ENCODE measurements at places on chromosomes 1 and 21.

GRCh38 chr1:60151311-60151710, 77.7 kb upstream of the C1orf87 start:
- DNase-seq: no peak

DNA sequence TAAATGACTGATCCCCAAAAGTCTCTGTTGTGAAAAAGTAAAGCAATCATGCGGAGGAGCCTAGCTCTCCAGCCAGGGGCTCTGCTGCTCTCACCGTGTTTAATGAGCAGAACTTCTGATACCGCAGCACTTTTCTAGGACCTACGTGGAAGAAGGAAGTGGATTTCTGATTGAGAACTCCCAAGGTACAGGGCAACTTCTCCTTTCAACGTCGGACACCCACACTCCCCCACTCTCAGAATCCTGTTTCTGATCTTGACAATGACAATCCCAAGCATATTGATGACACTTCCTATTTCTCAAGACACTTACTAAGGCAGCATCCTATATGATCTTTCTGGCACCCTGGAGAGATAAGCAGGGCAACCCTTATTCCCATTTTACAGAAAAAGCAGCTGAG, 78.4 kb downstream of the PROX1 start:
- DNase-seq: no peak

DNA sequence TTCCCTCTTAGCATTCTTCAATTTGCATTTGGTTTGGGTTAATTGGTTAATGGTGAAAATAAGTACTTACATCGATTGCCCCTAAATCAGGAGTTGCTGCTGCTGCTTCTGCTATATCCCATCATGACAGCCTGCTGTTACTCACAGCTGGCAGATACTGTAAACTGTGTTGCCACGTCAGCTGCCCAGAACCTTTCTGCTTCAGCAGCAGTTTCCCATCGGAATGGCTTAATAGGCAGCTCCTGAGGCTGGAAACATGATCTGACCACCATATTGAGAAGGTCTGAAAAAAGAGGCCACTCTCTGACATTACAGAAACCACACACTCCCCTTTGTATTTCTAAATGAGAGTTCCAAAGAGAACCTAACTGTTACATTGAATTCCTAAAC, 14.3 kb upstream of the SEC16B start:
- DNase-seq: peak; percentile 88

DNA sequence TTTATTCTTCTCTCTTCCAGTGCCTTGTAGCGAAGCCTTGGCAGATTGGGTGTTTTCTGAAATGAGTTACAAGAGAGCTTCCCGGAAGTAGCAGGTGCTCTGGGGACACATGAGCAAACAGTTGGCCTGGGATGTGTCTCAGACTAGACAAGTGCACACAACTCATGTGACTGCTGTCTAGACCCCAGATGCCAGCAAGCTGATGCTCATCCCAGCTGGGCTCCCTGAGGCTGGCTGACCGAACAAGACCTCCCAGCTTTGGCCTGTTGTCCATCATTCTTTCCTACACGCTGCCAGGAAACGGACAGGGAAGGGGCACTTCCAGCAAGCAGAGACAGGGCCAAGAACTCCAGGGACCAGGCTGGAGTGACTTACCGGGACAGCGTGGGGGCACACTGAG, 18.7 kb upstream of the CSF1 start:
- no peak for DNase-seq

- DNase-seq: peak; percentile 90
Observed at GRCh38 chr1:229625915-229626831, at the start of the genes TAF5L and URB2. TSS of gene TAF5L (minus strand) at chr1:229626122. CDS start at chr1:229614482, 11,640 bp downstream. TSS of gene URB2 (plus strand) at chr1:229626247. CDS start at chr1:229627634, 1,387 bp downstream.

- DNase-seq: no peak
Observed at GRCh38 chr21:40835184-40835694, 11.7 kb downstream of the DSCAM start.

- DNase-seq: no peak
Observed at GRCh38 chr1:222916100-222916499, 101.3 kb downstream of the DISP1 start.

- no peak for DNase-seq
Observed at GRCh38 chr1:9807541-9807940, 16.2 kb downstream of the CLSTN1 start.

DNA sequence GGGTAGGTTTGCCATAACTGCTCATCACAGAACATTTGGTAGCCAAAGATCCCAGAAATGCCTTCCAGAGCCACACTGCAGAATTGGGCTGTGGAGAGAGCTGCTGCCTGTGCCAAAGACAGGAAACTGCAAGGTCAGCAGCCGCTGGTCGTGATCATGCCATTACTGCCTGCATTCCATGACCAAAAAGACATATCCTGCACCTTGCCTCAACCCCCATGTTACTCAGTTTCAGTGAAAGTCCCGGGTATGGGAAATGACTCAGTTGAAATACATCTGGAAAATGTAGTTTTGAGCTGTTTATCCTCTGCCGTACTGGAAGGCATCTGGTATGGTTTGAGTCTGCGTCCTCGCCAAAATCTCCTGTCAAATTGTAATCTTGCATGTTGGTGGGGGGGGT, 161.7 kb downstream of the FCRL5 start:
- peak; percentile 76 for DNase-seq

DNA sequence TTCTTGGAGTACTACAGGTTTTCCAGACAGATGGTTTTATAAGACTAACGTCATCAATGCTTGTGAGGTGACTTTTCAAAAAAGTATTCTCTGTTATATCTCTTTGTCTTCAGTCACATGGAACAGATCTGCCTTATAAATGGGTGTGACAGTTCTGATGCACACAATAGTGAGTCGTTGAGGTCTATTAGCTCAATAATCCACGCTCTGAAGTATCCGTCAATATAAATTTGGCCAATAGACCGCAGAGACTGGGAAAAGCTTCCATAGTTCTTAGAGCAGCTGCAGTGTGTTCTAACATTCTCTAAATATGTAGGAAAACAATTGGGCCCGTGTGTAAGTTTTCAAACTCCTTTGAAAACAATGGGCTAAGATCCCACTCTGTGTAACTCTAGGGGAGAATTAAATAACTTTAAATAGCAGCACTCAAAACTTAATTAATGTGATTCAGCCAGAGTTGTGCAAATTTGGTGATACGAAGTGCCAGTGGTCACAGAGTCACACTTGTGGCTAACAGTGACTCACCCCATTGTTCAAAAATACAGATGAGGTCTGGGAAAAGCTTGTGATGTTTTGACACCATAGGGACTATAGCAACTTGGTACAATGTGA, 316.0 kb downstream of the LMO4 start:
- peak; percentile 6 for DNase-seq

- no peak for DNase-seq
Observed at GRCh38 chr1:28887835-28888682, 26.3 kb upstream of the EPB41 start.

- no peak for DNase-seq
Observed at GRCh38 chr1:1023700-1024099, 3.8 kb downstream of the AGRN start.

DNA sequence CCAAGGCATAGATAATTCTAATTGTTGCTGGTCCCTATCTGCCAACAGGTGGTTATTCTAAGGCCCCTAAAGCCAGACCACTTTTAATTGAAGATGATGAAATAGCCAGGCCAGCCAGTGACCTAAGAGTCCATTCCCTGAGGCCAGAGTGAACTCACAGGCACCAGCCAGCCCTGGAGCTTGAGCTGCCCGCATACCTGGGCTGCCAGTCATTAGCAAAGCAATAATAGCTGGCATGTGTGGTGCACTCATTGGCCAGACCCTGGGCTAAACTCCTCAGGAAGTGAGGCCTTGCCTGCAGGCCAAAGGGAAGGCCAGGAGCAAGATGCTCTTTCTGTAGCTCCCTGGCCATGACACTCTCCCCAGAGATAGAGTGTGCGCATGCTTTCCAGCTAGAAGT, 180.4 kb upstream of the KLHDC7A start:
- no peak for DNase-seq

DNA sequence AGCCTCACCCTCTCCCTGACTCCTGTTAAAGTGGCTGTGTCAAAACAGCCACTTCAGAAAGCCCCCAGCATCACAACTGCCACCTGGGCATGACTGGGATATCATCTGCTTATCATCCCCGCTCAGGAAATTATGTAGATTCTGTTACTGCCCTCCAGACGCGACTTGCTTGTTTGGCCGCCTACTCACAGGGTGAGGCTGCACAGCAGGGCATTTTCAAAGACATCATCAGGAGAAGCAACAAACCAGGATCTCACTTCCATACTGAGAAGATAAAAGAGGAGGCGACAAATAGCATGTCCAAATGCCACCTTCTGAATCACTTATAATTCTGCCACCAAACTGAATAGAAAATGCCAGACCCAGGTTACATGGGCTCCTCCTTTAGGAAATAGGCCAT, 94.8 kb downstream of the MIS18A start:
- DNase-seq: no peak

GRCh38 chr1:226921504-226921903, 18.6 kb upstream of the COQ8A start:
- DNase-seq: no peak

GRCh38 chr1:244314921-244315559, 136.7 kb downstream of the ADSS2 start:
- no peak for DNase-seq

DNA sequence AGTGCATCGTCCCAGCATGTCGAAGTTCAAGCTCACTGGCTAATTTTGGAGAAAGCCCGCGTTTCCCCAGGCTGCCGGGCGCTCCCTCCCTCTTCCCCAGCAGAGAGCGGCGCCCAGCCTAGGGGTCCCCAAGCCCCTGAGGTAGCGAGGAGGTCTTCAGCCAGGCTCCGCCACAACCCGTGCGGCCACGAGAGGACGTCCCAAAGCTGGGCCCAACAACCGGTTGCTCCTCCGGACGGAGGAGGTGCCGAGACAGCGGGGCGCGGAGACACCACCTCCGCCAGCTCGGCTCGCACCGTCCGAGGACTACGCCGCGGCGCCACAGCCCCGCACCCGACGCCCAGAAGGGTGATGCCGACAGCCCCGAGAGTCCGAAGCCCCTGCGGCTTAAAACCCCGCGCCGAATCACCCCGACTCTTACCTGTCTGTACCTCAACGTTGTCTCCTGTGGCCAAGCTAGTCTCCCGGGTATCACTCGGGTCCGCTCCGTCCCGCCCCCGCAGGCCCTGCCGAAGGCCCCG, at the start of gene DENND2C:
DENND2C (minus strand) TSS at position 488 of the 521 bp plus-strand sequence. CDS start 44,065 bp downstream, outside the sequence.
- DNase-seq: no peak

GRCh38 chr1:151246786-151247185, 7.7 kb upstream of the PSMD4 start:
- no peak for DNase-seq

GRCh38 chr1:170735366-170736263, 71.7 kb downstream of the PRRX1 start:
- DNase-seq: no peak

DNA sequence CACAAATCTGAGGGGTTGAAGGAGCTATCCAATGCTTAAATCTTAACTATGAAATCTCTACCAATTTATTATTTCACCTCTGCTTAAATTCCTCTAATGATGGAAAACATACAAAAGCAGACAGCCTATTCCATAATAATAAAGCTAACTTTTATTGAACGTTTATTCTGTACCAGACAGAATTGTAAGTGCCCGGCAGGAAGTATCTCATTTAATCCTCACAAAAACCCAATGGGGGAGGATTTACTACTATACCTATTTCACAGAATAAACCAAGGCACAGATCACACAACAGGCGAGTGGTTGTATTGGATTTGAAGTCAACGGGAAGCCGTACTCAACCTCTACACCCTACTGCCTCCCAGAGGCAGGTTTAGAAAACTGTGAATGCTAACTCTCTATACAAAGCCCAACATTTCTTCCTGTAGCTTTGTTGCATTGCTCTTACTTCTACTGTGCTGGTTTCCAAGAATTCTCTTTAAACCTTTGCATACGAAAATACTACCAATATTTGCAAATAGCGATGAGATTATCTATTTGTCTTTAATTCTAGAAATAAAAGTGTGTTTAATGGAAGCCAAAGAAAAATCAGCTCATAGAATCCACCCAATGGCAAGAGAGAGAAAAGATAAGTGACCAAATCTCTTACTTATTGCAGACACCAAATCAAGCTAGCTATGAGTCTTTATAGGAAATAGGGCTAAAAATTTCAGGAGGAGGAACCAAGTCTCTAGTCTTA, 33.5 kb upstream of the C1orf53 start:
- DNase-seq: peak; percentile 21

DNA sequence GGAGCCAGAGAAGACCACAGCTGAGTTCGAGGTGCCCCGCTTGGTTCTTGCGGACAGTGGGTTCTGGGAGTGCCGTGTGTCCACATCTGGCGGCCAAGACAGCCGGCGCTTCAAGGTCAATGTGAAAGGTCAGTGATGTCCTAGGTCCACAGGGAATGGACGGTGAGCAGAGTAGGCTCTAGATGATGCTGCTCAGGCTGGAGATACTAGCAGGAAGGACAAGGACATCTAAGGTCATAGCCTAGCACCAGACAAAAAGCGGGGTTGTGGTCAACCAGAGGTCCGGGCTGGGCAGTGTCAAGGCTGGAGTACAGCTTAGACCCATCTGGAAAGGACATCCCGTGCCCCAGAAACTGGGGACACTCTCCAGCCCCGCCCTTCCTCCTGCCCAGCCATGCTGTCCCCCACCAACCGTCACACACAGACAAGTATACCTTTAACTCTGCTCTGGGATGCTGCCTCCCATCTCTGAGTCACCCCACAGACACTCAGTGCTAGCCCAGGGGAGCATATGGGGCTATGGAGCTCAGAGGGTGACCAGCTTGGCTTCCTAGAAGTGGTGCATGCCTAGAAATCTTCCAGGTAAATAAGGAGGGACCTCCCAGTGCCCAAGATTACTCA, 8.7 kb downstream of the TIE1 start:
- DNase-seq: no peak

DNA sequence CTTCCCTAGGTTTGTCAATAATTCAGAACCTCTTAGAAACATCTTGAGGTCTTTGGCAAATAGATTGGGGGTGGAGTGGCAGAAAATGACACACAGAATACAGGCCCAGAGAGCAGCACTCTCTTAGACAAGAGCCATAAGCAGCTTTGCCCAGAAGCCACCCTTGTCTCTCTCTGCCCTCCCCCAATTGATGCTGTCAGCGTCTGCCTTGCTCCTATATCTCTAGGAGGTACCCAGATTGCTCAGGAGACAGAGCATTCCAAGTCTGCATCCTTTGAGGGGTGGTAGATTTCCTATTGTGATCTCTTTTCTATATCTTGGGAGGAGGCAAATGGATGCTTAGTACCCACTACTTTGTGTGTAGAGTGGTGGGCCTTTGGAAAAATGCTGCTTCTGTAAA, 1.8 kb downstream of the RGL1 start:
- no peak for DNase-seq

- DNase-seq: no peak
Observed at GRCh38 chr1:165662186-165662585, 31.2 kb downstream of the MGST3 start.

GRCh38 chr1:156676114-156676819, 940 bp downstream of the NES start:
- DNase-seq: no peak
